ENCODE measurements at places on chromosomes 2 and 18.

- no peak for DNase-seq
Observed at GRCh38 chr2:203804764-203805485, 62.6 kb upstream of the CTLA4 start.

GRCh38 chr18:62878305-62878704, 163.0 kb downstream of the PHLPP1 start:
- no peak for DNase-seq

DNA sequence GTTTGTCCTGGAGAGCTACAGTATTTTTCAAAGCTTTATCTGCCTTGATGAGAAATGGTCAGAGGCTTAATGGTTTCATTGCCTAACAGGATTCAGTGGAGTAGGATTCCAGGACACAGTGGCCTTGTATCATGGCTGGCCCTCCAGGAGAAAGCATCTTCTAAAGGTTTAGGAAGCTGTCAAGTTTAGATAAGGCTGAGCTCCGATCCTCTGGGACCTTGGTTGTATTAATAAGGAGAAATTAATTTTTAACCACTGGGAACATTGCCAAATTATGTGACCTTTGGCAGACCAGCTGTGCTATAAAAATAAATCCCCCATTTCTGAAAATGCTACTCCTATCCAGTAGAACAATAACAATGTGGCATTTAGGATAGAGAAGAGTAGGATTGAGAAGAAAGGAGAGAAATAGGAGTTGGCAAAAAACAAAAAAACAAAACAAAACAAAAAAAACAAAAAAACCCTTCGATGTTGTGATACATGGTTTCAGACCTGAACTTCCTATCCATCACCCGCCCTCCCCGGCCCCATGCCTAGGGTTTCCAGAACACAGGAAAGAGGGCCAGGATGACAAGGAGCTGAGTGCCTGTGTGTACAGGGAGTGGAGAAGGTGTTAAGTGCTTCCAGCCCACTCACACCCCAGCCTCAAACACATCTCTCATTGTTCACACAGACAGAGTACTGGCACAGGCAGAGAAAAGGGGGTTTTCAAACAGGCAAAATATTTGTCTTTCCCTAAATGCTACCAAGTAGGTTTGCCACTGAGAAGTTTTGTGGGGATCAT, 6.3 kb downstream of the NRP2 start:
- peak; percentile 29 for DNase-seq

DNA sequence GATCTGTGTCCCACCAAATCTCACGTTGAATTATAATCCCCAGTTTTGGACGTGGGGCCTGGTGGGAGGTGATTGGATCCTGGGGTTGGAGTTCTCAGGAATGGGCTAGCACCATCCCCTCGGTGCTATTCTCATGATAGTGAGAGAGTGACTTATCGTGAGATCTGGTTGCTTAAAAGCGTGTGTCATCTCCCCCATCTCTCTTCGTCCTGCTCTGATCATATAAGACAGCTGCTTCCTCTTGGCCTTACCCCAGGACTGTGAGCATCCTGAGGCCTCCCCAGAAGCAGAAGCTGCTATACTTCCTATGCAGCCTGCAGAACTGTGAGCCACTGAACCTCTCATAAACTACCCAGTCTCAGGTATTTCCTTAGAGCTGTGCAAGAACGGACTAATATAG, 163.7 kb upstream of the NDUFV2 start:
- DNase-seq, result no peak

DNA sequence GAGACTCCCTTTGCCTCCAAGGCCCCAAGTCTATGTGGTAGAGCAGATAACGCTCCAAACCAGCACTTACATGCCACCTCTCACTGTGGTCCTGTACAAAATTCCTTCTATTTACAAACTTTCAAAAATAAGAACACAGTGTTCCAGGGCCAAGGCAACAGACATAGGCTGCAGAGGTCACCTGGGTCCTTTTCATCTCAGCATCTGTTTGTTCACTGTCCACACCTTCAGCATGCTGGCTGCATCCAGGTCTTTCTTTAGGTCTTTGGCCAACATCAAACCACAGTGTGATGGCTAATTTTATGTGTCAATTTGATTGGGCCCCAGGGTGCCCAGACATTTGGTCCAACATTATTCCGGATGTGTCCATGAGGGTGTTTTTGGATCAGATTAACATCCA, 20.0 kb upstream of the INO80C start:
- no peak for DNase-seq

DNA sequence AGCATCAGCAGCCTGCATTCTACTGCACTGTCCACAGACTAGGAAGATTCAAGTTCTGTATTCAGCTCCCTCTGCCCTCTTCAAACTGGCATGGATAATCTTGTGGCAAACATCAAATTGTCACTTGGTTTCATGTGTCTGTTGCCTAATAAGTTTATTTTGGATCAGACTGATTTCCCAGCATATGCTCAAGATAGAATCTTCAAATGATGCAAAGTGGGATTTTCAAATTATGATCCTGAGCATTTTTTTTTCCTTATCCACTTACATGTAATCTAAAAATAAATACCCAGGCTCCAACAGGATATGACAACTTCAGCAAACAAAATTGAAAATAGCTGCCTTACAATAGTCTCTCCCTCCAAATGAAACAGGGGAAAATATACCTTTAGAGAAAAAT, 160.9 kb upstream of the VRK2 start:
- no peak for DNase-seq

- DNase-seq, result no peak
Observed at GRCh38 chr2:207149249-207150213, 16.2 kb downstream of the KLF7 start.

GRCh38 chr2:54879598-54880332, 156.3 kb downstream of the EML6 start:
- no peak for DNase-seq

DNA sequence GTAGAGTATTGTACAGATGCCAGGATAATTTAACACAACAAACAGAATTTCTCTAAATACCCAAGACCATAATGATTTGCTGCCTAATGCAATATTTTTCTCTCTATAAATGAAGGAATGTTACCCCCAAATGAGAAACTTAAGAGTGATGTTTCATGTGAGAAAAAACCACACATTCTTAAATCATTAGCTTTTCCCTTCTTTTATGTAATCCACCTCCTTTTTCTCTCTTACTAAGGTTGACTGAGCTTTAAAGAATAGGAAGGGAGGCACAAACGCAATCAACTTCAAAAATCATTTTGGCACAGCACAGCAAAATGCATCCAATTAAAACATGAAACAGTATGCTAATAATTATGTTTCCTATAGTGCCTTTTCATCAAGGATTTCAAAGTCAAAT, 698.1 kb upstream of the CDH2 start:
- no peak for DNase-seq

GRCh38 chr2:157415591-157416101, 28.2 kb downstream of the CYTIP start:
- no peak for DNase-seq

Measured in DMS79 treated with DMSO at 0.1 percent for 48 hours (cell line).